ENCODE measurements at places on chromosomes 1 and 21.

- no peak for DNase-seq
Measured at GRCh38 chr1:10216090-10216749, 5.8 kb downstream of the KIF1B start.

DNA sequence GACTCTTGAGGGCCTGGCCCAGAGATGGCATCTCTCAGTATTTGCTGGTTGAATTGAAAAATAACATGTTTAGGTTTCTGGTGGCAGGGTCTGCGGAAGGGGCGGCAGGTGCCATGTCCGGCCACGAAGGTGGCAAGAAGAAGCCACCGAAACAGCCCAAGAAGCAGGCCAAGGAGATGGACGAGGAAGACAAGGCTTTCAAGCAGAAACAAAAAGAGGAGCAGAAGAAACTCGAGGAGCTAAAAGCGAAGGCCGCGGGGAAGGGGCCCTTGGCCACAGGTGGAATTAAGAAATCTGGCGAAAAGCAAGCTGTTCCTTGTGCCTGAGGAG lies 14.3 kb upstream of the FGR start:
- no peak for DNase-seq

DNA sequence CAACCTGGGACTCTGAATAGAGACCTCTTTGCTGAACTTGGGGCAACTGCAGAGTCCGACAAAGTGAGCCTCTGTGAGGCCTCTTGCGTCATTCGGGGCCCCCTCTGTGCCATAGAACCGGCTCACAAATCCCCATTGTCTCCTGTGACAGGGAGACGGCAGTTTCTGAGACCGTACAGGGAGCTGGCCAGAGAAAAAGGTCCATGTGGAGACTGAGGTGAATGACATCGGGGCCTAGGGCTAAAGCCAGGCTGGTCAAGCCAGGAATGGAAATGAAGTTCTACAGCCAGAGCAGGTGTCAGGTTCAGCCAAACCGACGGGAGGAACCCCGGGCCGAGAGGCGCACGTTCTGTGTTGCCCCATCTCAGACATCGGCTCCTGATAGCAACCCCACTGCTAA lies 37.1 kb upstream of the TRIM67 start:
- DNase-seq = no peak

- no peak for DNase-seq
Measured at GRCh38 chr21:31293986-31294385, 50.1 kb downstream of the TIAM1 start.

GRCh38 chr1:244897476-244898254 lies 33.3 kb upstream of the HNRNPU start:
- no peak for DNase-seq

DNA sequence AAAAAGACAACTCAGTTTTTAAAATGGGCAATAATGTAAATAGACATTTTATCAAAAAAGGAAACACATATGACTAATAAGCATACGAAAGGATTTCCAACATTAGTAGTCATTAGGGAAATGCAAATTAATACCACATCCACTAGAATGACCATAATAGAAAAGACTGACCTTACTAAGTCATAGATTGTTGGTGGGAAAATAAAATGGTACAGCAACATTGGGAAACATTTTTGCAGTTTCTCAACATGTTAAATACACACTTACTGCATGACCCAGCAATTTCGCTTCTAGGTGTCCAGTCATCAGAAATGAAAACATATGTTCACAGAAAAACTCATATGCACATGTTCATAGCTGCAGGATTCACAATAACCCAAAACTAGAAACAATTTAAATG lies 29.9 kb upstream of the SLC44A3 start:
- no peak for DNase-seq

GRCh38 chr1:110986407-110986891 lies 22.7 kb upstream of the LRIF1 start:
- DNase-seq = no peak

GRCh38 chr1:218299416-218299815 lies 14.3 kb downstream of the RRP15 start:
- peak; percentile 68 for DNase-seq

DNA sequence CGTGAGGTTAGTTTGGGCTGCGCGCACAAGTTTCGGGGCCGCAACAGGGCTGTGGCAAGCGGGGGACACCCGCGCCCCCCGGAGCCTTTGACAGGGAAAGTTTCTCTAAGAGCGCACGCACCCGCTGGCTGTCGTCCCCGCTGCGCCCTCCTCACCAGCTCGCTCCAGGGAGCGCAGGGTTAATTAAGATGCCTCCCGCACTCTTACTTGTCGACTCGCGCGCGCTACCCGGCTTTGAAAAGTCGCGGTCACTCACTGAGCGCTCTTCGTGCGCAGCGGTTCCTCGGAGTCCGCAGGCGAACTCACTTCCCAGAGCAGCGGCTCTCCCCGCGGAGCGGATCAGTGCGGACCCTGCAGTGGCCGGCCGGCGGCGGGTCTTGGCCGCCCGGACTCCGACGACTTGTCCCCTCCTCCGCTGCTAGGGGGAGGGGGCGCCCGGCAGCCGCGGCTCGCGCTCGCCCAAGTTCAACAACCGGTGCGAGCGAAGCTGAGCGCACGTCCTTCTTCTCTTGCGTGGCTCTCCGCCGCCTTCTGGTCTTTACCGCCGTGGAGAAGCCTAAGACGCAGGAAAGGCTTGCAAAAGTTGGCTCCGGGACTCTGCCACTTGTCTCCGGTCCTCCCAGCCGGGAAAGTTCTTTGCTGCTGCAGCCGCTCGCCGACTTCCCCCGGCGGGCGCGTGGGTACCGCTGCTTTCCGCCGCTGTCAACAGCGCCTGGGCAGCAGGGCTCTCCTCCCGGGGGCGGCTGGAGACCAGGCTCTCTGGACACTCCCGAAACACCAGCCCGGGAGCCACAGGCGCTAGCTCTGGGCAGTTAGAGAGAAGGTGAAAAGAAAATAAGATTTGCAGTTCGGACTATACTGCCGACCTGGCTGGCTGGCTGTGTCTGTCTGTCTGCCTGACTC lies 506 bp downstream of the JUN start:
- no peak for DNase-seq
